T-helper 2 cell treated with Interferon-gamma antibody and Interleukin-4, amounts not matched to agents 5 μg/mL and 100 μg/mL, for 36 hours (primary cell): ENCODE measurements at places on chromosomes 3 and 15.

DNA sequence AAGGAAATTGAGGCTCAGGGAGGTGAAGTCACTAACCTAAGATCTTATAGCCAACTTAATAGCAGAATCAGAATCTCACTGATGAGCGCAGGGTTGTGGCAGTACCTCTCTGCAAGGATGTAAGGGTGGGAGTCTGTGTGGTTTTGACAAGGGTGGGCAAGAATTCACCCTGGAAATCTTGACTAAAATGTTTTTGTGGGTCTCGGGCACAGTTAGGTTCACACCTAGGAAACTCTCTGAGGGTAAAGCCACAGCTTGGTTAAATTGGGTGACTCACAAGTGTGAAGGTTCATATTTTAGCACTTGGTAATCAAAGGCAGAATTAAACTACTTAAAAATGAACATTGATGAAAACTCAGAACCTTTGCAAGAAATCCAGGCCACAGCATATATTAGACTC, 178.2 kb upstream of the EOMES start:
- DNase-seq, result peak; percentile 23

- DNase-seq, result no peak
These were observed 95.3 kb downstream of the IGF2BP2 start for GRCh38 chr3:185729337-185730055.

GRCh38 chr3:102447272-102447671, 12.5 kb downstream of the ZPLD1 start:
- no peak for DNase-seq

GRCh38 chr3:161549261-161549660, 52.7 kb downstream of the OTOL1 start:
- DNase-seq, result no peak

DNA sequence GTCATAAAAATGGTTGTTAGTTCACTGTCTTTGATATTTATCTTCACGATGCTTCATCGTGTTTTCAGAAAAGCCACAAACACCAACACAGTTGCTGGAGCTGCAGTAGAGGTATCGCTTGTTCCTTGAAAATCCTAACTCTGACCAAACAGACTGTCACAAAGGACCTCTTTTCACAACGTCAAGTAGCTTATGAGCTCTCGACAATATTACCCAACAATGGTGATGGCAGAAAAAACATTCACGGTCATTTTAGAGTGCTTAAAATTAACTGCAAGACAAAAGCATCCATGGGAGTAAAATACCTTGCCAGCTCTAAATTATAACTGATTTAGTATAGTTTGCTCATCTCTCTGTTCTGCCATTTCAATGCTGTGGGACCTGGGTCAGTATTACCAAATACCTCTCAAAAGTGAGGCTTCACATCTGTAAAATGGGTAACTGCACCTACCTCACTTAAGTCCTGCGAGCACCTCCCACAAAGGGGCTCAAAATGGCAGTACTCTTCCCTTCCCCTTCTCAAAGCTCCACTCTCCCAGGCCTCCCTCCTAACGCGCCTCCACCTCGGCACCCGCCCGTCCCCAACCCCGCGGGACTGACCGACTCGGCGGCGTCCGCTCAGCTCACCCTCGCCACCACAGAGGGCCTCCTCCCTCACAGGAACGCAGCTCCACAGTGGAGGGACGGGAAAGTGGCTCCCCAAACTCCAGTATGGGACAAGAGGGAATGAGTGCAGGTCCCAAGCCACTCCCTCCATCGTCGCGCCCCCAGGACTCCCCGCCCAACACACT, 546 bp downstream of the TRIM59 start:
- DNase-seq, result no peak

DNA sequence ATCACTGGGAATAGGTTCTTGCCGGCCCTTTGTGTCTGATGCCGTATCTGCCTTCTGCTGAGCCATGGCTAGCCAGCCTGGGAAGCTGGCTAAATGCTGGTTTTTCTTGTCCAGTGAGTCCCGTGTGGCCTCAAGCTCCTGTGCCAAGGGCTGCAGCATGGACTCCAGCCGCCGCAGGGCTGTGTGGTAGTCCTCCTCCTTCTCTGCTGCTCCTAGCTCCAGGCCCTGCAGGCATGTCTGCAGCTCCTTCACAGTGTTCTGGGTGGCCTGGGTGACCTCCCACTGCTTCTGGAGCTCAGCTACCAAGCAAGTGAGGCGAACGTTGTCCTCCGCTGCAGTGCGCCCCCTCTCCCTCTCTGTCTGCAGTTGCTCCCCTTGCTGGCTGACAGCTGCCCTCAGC, 24.9 kb downstream of the CXCR6 start:
- no peak for DNase-seq

DNA sequence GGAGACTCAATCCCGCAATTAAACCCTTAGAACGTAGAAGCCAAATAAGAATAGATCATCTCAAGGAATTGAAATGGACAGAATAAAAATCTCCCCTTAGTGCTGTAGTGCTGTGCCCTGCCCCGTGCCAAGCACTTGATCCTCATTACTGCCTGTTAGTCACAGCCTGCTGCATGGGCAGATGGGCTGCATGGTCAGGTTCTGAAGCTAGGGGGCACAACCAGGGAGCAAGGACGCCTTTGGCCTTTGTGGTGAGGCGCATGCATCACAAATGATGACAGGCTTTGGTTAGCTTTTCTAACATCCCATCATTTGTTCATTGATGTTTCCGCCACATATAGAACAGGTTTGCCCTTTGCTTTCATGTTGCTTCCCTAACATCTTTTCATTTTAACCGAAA, 336.3 kb upstream of the ADAMTS9 start:
- DNase-seq, result no peak

GRCh38 chr15:25711691-25712090, 151.4 kb downstream of the ATP10A start:
- DNase-seq, result no peak
